Activated naive CD4-positive, alpha-beta T cell treated with anti-CD3 and anti-CD28 coated beads, Interleukin-2, amount 50 U/mL, for 16 hours (primary cell): ENCODE measurements at places on chromosomes 5 and 9.
A peak's percentile ranks its signal among the peaks of the same experiment; 100 is the strongest.

DNA sequence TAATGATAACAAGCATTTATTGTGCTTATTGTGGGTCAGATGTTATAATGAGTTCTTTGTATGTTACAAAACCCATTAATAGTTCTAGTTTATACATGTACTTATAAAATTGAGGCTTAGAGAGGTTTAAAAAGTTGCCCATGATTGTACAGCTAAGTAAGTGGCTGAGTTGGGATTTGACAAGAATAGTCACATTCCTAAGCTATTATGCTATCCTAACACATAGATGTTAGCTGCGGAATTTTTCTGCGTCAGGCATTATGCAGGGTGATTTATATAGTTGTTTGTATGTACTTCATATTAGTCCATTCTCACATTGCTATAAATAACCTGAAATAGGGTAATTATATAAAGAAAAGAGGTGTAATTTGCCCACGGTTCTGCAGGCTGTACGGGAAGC, 12.5 kb downstream of the COMMD10 start:
- no peak for DNase-seq

DNA sequence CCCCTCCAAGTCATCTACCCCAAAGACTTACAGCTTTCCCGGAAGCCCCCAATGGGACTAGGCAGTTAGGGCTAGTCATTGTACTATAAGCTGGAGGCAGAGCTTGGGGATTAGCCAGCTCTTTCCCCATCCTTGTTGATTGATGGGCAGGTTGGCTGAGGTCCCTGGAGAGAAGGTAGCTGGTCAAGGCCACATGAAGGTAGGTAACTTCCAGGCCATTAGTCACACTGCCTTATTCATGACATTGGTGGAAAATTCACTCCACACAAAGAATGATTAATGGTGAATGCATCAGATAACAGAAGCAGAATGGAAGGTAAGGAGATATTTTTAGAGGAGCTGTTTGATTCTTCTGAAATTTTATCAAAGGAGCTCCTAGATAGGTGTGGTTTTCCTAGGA, 49.5 kb upstream of the TGFBR1 start:
- no peak for DNase-seq

DNA sequence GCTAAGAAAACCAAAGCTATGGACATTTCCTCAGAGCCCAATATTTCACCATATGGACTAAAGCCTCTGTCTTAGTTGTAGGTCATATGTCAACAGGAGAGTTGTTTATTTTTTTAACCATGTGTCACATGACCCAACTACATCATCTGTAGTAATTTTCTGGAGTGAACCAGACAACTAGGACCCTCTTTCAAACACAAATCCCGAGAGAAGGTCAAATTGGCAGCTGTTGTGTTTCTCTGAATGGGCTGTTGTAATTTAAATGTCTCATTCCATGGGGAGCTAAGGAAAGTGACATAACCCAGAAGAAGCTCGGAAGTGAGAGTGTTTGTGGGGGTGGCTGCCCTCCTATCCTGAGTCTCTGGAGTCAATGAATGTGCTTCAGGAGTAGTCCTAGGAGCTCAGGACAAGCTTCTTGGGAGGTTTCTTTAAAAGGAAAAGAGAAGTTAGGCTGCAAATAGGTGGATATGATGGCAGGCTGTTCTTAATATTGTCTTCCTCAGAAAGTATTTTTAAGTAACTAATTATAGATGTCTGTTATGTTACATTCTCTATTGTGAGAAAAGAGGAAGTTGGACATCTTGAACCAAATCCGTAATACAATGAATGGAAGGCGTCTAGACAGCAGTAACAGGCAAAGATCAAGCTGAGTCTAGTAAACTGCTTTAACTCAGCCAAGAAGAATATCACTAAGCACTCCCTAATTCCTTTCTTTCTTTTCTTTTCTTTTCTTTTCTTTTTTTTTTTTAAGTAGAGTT, 50.1 kb downstream of the TMEM167A start:
- DNase-seq: no peak

GRCh38 chr9:88488166-88488565, 46.8 kb upstream of the NXNL2 start:
- no peak for DNase-seq

GRCh38 chr9:129235931-129236331, 57.9 kb upstream of the IER5L start:
- DNase-seq: peak; percentile 50

DNA sequence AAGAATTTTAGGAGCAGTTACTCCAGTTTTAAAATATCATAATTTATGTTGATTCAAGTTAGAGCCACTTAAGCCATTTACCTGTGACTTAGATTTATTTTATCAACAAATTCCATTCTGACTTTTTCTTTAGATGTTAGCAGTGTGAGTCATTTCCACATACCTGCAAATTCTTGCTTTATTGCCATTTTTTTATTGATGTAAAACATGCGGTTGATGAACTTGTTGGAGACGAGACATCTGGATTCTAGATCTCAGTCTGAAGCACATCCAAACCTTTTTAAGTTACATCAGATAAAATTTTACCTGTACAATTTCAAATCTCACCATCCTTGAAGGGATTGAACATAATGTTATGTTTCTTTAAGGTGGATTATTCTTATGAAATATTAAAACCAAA, 240.9 kb downstream of the IRX1 start:
- no peak for DNase-seq

DNA sequence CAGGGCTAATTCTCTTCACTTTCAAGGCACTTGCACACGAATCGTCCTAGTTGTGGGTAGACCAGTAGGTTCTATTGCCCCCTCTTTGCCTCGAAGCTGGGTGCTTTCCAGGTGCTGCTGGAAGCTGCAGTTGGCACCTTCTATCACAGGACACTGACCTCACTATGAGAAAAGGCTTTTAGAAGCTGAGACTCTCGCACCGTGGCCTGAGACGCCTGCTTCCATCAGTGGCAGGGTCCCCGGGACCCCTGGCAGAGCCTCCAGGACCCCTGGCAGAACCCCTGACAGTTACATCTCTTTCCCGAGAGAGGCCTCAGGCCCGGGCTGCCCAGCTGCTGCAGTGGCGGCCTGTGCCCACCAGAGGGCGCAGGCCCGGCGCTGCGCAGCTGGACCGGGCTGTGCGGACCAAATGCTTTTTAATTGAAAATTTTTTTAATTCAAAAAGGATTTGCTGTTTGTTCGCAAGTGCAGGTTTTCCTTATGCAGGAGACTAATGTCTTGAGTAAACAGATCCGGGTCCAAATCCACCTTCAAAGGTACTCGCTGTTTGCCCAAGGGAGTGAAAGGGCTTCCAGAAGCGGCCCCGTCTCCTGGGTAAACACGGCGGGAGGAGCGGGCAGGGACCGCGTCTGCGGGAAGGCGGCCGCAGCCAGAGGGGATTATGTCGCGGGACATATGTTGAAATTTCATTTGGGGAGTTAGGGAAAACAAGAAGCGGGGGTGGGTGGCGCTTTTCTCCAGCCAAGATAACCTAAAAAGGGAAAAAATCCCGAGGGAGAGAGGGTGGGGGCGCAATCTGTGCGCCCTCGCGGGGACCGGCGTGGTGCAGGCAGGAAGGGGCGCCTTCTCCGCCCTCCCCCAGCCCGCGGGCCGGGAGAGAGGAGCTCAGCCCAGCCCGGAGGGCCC, 114.5 kb upstream of the LMX1B start:
- peak; percentile 37 for DNase-seq

- DNase-seq: no peak
Observed at GRCh38 chr5:124772457-124773200, 26.2 kb upstream of the ZNF608 start.

DNA sequence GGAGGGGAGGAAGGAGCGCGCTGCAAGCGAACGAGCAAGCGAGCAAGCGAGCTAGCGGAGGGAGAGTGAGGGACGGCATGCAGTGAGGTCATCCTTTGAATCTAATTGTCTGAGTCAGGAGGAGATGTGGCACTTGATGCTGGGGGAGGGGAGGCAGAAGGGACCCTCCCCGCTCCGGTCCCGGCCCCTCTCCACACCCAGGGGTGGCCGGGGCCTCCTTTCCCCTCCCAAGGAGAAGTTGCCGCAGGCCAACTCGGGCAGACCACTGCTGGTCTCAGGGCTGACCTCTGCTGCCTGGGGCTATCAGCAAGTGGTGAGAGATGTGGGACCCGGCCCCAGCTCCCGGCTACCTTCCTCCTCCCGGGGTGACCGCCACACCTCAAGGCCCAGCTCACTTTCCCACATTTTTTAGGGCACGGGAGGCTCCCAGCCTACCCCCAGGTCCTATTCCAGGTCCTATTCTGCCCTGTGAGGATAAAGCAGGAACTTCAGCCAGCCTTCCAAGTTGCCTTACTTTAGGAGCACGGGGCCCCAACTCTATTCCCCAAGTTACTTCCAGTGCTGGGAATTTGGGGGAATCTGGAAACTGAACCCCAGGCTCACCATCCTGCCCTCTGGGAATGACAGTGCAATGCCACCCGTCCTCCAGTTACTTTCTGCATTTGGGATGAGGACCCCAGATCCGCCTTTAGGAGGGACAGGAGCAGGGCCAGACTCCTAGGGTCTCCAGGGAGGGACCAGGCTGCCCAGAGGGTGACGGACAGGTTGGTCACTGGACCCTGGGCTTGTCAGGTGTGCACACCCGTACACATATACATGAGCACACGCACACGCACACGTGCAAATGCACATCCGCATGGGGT, 11.1 kb downstream of the CNTFR start:
- no peak for DNase-seq

DNA sequence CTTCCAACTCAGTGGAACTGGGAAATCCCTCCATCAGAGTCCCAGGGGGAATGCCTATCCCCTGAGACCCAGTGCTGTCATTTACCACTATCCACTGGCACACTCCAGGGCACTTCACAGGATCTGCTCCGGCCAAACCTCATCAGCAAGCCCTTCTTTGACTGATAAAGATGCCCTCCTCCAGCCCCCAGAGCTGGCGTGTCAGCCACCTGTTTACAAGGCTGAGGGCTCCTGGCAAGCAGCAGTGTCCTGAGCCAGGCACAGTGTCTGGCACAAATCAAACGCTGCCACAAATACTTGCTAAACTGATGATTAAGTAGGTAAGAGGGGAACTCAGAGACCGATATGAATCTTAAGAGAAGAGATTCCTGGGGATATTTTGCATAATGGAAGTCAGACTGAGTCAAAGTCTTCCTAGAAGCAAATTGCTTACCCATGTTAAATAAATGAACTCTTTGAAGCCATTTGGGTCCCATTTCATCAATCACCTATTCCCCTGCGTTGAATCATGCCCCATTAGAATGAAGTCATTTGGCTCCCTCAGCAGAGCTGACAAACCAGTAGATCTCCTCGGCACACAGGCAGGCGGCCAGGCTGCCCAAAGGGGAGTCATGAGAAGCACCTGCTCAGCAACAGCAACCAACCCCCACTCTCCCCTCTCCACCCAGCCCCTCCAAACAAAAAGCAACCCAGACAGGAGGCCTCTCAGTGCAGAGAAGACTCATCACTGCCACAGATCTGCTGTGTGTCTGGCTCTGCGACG, 97.4 kb downstream of the CDK5RAP2 start:
- no peak for DNase-seq

GRCh38 chr9:76665458-76665857, 98.8 kb upstream of the PCA3 start:
- DNase-seq: no peak

- no peak for DNase-seq
Observed at GRCh38 chr9:28853477-28853876, 1280.2 kb upstream of the C9orf72 start.

DNA sequence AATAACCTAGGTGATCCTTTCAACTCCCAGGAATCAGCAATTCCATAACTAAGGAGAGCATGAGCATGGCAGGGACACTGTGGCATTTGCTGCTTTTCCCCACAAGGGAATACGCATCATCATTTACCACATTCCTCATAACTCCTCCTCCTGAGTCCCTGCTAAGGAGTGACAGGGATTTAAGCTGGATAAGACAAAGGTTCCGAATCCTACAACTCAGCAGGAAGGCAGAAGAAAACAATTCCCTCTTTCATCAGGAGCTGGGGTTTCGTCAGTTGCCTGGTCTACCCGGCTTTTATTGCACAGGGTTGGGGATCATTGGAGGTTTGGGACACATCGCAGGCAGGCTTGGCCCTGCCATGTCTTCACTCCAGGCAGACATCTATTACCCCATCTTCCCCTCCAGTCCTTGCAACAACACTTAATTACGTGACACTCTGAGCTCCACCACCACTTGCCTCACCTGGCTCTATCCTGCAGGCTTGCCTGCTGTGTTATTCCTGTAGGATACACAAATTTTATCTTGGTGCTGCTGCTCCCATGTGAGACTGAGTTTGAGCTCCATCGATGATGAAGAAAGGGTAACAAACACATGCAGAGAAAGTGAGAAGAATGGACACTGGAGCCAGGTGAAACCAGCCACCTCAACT, 563.0 kb upstream of the KLF4 start:
- DNase-seq: no peak

- no peak for DNase-seq
Observed at GRCh38 chr9:16385590-16385989, 484.9 kb downstream of the BNC2 start.

DNA sequence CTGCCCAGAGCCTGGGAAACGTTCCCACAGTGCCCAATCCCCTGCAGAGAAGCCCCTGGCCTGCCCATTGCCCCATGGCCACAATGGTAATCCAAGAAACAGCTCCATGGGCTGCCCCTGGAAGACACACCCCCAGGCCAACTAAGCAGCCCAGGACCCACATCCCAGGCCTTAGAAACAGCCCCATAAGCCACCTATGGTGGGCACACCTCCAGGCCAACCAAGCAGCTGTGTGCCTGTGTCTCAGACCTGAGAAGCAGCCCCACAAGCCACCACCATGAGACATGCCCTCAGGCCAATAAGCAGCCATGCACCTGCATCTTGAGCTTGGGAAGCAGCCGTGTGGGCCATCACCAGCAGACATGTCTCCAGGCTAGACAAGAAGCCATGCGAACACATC, 52.9 kb upstream of the SSBP2 start:
- no peak for DNase-seq

- DNase-seq: no peak
Observed at GRCh38 chr9:137302449-137303150, 529 bp upstream of the NRARP start.

- no peak for DNase-seq
Observed at GRCh38 chr9:98787766-98788335, 8.5 kb downstream of the ANKS6 start.

DNA sequence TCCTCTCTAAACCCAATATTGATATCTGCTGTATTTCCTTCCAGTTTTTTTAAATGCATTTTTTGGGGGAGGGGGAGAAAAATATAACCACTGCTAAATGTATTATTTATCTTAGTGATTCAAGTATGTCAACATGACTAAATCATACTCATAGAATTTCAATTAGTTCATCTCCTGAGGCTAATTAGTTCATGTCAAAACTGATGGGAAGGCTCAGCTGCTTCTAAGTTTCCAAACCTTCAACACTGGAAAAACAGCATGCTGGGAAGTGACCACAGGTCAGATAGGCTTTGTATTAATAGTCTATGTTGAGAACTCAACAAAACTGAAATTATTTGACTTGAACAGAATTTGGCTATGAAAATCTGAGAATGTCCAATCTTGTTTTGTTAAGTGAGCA, 118.7 kb downstream of the TTLL11 start:
- no peak for DNase-seq

DNA sequence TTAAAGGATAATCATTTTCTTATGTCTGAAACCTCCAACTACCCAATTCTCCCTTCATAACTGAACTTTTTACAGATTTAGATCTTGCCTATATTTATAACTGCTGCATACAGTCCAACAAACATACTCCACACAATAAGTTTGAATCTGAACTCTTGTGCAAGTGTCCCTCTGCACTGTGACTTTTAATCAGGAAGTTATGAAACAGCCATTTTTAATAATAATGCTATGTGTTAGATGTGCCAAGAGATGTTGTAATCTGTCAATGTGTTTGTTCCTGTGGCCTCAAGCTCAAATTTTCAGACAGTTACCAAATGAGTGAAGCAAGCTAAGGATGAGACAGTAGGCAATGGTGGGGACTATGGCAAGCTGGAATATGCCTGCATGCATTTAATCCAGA, 57.6 kb upstream of the MTAP start:
- no peak for DNase-seq

- DNase-seq: no peak
Observed at GRCh38 chr5:56696900-56697299, 118.4 kb upstream of the MAP3K1 start.
